SJSA1 (cell line): ENCODE measurements at places on chromosomes 4 and X. TPM values are rescaled to one million over a fixed set of nuclear protein-coding genes. Genes with fewer than 3 reads are reported as not detected.

DNA sequence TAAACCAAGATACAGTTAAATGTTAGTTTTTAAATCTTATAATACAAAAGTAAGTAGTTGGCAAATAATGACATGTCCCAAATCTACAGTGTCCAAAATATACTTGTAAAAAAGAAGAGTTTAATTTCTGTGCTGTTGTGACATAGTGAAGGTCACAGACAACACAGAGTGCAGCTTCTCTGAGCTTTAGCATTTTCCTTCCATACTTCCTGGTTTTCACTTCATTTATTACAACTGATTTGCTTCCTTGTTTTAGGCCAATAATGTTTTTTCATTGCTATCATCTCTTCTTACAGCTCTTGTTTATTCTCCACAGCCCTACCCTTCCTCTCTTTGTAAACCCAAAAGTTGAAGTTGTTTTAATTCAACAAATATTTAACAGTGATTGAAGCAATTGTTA is 132.4 kb upstream of the TET2 start:
- H3K27me3 ChIP-seq = no peaks in the 10 kb centered on the region
- no peaks in the 10 kb centered on the region for H3K36me3 ChIP-seq
- H3K4me1 ChIP-seq = no peaks in the 10 kb centered on the region
- no peak for DNase-seq
- no peak overlapping the region for H3K4me3 ChIP-seq
- H3K27ac ChIP-seq = no peak overlapping the region

DNA sequence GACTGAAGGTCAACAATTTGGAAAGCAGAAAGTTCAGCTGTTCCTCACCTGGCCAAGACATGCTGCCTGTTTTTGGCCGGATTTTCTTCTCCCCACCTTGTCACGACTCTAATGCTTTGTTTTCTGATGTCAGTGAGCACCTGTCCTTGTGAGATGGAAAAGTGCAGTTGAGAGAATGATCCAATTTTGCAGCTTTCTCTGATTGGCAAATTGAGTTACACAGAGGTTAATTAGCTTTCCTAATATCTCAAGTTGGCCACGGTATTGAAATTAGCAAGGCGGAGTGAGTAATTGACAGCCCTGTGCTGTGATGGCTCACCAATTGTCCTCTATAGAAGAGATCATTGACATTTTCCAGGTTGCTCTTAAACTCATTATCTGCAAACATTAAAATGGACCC is 126.8 kb upstream of the VCX3A start:
- H3K27me3 ChIP-seq = no peaks in the 10 kb centered on the region
- no peak for DNase-seq

DNA sequence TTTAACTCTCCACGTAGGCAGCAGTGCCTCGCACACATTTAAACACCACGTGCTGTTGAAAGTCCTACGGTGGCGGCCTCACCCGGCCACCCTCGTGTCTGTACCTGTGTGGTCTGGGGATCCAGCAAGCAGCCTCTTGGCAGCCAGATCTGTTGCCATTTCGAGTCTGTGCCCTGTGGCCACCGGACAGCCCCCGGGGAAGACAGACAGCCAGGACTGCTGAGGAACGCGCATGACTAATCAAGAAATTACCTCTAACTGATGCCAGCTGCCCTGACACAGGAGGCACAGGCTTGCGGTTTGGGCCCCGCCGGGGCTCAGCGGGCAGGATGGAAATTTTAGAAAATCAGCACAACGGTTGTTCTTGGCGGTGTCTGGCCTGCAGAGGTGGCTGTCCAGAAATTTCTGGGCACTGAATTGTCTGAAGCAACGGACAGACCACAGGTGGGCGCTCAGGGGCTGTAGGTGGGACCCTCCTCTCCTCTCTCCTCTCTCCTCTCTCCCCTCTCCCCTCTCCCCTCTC is 15.6 kb upstream of the ASMTL start:
- peak; percentile 69 for DNase-seq
- H3K4me3 ChIP-seq = no peak overlapping the region
- no peaks in the 10 kb centered on the region for H3K36me3 ChIP-seq

DNA sequence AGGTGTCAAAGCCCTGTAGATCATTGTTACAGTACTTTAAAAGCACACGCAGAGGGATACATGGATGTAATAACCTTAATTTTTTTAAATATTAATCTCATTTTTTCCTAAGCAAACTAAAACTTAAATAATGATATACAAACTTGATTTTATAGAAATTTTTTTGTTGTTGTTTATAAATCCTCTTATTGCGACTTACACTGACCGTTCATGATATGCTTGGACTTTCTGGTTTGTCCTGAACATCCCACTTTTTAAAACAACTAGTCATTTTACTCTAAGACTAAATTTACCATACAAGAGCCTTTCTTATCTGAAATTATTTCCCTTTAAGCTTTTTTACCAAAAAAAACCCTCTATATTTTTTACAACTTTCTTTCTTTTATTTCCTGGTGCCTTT is 2106.0 kb downstream of the PCDH7 start:
- DNase-seq = no peak
- no peaks in the 10 kb centered on the region for H3K36me3 ChIP-seq
- H3K27me3 ChIP-seq = no peaks in the 10 kb centered on the region

DNA sequence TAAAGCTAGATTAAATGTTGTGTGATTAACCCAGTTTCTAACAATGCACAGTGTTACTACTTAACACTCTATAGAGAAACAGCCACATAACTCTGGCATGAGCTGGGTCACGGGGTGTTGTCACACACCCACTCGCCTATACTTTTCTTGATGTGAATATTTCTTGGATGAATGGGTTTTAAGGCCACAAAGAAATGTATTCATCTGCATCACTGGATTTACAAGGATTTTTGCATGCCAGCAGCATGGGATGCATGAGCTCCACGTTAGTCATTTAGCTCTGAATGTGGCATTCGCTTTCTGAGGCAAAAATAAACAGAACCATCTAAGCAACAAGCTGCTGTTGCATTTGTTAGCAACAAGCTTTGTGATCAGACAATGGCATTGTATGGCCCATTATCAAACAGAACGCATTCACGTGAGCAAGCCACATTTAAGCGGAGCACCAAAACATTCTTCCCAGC is 89.7 kb downstream of the LRP2BP start:
- no peak overlapping the region for H3K4me3 ChIP-seq
- H3K27me3 ChIP-seq = no peaks in the 10 kb centered on the region
- H3K27ac ChIP-seq = peak overlapping the region; percentile 91
- H3K4me1 ChIP-seq = peaks cover 22% of the 10 kb centered on the region
- peaks cover 3% of the 10 kb centered on the region; the same call in 1 of the 2 replicates for H3K36me3 ChIP-seq

Gene NDUFB11
- total RNA-seq = 77.4 and 115 TPM in 2 replicates

DNA sequence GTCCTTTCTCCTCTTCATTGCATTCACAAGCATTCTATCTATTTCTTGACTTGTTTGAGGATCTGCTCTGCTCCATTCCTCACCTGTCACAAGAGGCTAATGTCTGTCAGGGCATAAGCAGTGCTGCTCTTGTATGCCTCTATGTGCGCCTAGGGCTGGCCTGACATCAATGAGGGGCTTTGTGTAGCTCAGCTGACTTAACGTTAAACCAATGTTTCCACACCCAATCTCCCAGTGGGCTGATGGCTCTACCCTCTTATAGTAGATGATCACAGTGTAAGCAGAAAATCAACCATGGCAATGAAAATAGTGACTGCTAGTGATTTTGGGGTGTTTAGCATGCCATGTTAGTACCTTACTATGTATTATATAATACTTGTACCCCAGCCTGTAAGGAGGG is 139.0 kb downstream of the UNC5C start:
- no peak overlapping the region for H3K27ac ChIP-seq
- H3K4me1 ChIP-seq = peaks cover 8% of the 10 kb centered on the region; the same call in 1 of the 2 replicates
- DNase-seq = no peak
- H3K4me3 ChIP-seq = no peak overlapping the region
